ENCODE measurements at places on chromosomes 2 and 18. TPM values are rescaled to one million over a fixed set of nuclear protein-coding genes. Genes with fewer than 3 reads are reported as not detected.
A peak's percentile ranks its signal among the peaks of the same experiment; 100 is the strongest.

DNA sequence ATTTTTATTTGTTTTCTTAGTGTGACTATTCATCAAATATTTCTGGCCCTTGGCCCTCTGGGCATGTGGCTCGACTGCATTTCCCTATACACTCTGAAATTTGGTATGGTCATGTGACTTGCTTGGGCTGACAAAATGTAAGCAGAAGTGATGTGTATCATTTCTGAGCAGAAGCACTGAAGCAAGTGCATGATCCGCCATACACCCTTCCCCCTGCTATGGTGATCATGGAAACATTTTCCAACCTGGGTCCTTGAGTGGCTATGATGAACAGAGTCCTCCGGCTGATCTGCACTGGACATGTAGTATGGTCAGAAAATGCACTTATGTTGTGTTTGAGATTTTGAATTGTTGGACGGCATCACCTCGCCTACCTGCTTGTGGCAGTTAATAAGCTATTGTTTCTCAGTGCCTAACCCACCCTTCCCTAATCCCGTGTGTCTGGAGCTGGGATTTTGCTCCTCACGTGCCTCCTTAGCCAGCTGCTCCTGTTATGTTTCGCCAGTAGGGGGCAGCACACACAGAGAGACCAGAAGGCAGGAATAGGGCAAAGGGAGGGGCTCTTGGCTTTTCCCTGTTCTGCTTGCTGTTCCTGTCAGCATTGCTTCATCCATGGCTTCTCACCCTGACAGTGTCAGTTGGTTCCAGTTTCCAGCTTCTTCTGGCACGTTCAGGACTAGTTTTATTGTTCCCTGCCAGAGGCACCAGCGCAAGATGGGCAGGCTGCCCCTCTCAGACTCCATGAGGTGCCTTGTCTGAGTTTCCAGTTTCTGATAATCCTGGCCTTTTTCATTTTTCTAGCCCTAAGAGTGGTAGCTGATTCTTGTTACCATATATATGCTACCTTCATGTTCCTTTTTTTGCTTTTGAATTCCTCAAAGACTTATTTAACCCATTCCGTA is 207.4 kb downstream of the ARL6IP6 start:
- peak; percentile 73 for DNase-seq

The TMEM127 gene
- 70.0 TPM for total RNA-seq

The FN1 gene
- 39.1 TPM for total RNA-seq

DNA sequence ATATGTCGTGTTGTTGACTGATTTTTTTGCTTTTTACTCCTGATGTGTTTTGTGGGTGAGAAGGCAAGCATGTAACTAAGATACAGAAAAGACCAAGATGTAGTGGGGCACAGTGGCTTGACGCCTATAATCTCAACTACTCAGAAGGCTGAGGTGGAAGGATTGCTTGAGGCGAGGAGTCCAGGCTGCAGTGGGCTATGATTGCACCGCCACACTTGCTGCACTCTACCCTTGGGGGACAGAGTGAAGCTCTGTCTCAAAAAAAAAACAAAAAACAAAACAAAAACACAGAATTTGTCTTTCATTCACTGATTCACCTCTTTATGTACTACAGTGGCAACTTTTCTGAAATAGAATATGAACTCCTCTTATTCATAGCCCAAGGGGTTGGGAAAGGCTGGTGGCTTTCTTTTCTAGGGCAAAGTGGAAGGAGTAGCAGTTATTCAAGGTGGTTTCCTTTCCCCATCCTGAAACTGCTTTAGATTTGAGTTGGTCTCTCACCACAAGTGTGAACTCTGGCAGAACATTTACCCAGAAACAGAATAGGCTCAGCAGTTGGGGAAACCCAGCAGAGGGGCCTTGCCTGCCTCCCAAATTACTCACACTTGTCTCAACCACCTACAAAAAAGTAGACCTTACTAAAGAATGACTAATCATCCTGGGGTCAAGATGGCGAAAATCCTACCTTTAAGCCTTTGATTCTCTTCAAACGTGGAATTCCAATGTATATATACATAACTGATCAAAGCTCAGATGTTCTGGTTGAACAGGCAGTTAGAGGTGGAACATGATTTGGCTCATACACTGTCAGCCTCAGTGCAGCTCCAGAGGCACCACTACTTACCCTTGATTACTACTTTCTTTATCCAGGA is 6.5 kb downstream of the TANK start:
- DNase-seq, result no peak

DNA sequence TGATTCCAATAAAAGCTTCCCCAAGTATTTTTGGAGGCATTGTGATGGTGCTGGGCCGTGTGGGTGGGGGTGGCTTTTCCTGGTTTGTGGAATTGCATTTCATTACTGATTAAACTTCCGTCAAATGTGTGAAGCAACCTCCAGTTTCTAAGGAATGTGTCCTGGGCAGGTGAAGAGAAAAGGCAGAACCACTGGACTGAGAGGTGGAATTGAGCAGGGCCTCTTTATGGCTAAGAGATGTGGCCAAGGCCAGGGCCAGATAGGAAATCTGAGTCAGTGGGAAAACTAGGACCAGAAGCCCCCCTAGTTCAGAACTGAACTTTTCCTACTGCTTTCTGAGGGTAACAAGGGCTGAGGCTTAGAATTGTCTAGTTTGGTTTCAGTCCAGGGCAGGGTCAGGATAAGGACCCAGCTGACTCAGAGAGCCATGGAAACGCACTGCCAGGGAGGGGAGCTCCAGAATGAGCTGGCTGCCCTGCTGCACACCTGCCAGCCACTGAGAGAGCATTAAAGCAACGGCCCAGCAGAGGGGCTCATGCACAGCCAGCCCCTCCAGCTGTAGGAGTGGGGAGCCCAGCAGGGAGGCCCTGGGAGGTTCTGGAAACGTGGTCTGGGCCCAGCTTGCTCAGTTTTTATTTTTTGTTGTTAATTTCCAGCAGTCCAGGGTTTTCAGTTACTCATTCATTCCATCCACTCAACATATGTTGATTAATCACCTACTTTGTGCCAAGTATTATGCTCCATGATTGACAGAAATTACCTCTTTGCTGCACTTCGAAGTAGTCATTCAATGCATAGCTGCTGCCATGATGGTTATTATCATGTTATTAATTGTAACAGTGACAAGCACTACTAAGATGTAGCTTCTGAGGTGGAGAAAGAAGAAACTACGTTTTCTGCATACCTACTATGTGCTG is 156.1 kb downstream of the MSH2 start:
- no peak for DNase-seq

The MDH1B gene
- total RNA-seq, result not detected

GRCh38 chr2:197072533-197072932 is 146.0 kb upstream of the PGAP1 start:
- no peak for DNase-seq

DNA sequence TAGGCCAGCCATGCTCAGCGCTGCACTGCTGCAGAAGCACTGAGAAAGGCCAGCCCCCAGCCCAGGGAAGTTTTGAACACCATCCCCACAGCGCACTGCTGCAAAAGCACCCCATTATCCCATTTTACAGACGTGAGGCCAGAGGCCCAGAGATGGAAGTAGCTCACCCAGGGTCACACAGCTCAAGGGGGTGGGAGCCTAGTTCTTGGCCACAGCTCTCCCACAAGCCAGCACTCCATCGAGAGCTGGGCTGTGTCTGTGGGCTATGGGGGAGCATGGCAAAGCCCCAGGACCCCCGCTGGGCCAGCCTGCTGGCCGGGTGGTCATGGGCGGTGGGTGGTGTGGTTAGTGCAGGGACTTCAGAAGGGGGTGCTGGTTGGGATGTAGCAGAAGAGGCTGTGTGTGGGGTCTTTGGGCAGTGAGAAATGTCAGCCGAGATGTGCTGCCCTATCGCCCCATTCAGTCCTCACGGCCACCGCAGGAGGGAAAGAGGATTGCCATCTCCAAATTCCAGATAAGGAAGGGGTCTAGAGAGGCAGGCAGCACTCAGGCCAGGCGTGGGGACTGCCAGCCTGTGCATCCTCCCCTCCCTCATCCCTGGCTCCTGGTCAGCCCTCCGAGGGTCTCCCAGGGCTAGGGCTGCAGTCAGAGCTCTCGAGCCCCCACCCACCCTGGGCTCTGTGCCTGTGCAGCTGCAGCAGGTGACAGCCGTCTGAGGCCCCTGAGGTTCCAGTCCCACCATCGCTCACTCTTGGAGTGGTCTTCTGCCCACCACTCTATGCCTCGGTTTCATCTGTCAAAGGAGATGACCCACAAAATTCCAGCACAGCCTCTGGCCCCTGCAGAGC is 17.0 kb upstream of the GPR17 start:
- DNase-seq, result peak; percentile 70

The SRD5A2 gene
- total RNA-seq, result not detected

DNA sequence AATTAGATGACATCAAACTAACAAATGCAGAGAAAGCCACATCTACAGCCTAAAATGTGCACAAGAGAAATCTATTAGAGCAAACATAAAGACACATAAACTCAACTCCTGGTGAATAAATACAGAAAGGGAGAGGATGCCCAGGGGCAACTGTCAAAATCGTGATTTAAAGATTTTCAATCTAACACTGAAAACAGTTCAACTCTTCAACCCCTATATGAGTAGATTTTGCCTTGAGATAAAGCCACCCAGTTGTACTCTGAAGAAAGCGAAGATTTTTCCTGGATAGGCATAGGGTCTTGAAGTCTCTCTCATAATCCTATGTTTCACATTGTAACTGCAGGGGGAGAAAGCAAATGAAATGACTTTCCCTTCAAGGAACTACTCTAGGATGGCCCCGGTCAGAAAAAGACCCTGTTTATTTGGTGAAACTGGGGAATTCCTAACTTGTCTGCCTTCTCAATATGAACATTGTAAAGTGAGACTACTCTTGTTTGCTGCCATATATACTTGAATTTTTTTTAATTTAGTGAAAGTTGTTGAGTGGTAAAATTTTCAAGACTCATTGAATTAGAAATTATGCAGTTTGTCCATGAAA is 226.7 kb downstream of the ERBB4 start:
- DNase-seq, result no peak

The ALPI gene
- total RNA-seq, result not detected

- no peak for DNase-seq
Observed at GRCh38 chr2:29528891-29529520, 392.4 kb downstream of the ALK start.

DNA sequence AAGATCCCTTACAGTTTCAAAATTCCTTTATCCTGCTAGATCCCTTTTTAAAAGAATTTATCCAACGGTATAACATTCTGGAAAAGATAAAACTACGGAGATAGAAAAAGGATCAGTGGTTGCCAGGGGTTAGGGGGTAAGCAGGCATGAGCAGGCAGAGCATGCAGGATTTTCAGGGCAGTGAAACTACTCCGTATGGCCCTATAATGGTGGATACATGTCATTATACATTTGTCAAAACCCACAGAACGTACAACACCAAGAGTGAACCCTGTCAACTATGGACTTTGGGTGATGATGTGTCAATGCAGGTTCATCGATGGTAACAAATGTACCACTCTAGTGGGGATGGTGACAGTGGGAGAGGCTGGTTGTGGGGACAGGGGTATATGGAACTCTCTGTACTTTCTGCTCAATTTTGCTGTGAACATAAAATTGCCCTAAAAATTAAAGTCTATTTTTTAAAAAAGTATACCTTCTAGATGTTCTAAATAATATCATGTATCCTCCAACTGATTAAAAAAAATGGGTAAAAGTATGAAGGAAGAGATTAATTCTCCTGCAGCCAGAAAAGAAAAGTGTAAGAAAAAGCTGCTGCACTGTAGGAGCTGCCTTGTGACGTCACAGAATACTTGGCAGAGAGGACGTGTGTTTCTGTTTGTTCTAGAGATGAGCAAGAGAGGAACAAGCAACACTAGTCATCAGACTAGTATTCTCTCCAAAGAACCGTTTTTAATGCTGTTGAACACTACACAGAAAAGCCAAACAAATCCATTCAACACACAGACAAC is 23.6 kb downstream of the ANKRD44 start:
- DNase-seq, result no peak

- no peak for DNase-seq
Observed at GRCh38 chr2:165675551-165675968, 118.5 kb downstream of the GALNT3 start.

The AKAIN1 gene
- not detected for total RNA-seq

DNA sequence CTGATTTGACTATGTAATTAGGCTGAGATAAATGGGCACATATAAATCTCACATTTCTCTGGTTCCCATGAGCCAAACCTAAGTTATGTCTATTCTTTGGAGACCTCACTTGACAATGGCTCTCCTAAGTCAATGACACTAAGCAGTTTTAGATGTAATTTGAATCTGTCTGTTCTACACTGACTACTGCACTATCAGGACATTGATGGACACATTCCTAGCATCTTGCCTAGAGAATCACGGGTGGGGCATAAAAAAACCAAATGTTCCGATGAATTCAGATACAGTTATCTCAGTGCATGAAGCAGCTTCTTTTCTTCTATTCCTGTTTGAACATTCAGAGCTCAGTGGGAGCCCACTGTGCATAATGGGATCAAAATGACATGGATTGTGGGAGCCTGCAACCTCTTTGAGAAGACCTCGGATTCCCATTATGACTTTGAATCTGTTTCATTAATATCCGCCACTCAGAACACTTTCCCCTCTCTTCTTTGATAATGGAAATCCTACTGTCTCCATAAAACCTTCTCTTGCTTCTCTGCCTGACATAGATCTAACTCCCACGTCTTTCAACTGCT is 110.8 kb downstream of the FSHR start:
- DNase-seq, result no peak

The OSBPL6 gene
- total RNA-seq, result 1.5 TPM

Data from spleen (tissue), 13 donors.